A549 (cell line): ENCODE measurements at places on chromosomes 11 and 22. TPM values are rescaled to one million over a fixed set of nuclear protein-coding genes. Genes with fewer than 3 reads are reported as not detected.

DNA sequence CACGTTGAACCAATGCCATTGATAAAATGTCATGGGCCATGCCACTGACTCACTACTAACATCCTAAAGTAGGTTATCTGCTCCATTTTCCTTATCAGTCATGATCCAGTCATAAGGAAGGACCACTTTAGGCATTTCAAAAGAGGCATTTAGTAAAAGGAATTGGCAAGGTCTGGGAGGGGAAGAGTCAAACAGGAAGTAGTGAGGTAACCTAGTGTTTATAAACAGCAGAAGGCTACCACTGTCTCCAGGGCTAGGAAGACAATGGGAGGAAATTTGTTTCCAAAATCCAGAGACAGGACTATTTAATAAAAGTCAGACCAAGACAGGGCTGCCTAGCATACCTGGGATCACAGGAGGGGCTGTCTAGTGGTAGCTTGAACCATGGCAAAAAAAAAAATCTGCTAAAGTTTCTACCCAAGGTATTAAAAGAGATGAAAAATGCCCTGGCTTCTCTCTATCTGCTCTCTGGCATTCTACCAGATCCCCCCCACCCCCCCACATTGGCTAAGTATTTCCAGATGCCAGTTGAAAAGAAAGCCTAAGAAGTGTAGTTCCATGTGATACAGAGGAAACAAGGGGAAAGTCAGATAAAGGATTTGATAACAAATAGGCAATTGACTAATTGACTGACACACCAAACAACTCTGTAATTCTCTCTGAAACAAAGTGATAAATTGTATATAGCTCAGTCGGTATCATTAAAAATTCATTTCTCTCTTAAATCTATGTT is 50.4 kb upstream of the C11orf87 start:
- no peak for DNase-seq

- no peak for DNase-seq
Observed at GRCh38 chr11:17812865-17813187, 78.2 kb downstream of the KCNC1 start.

DNA sequence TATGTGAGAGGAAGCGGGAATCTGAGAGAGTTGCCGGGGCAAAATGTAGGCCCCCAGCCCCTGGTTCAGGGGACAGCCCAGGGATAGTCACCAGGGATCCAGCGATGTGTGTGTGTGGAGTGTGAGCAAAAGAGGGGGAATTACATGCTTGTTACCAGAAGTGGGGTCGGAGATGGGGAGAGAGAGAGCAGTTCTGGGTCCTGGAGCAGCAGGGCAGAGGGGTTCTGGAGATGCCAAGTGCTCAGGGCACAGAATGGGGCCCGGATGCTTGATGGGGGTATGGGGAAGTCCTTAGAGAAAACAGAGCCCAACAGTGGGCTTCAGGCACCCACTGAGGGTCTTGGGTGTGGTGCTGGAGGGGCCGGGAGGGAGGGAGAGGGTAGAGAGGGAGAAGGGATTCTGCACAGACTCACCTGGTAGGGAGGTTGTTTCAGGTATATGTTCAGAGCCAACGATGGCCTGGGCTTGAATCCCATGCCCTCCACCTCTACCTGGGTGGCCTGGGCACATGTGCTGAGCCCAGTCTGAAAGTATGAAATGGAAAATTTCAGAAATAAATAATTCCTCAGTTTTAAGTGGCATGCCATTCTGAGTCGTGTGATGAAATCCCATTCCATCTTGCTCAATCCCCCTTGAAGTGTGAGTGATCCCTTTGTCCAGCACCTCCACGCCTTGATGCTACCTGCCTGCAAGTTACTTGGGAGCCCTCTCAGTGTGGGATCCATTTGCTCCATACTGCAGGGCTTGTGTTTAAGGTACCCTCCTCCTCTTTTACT is 12.4 kb downstream of the SMIM38 start:
- DNase-seq = no peak

DNA sequence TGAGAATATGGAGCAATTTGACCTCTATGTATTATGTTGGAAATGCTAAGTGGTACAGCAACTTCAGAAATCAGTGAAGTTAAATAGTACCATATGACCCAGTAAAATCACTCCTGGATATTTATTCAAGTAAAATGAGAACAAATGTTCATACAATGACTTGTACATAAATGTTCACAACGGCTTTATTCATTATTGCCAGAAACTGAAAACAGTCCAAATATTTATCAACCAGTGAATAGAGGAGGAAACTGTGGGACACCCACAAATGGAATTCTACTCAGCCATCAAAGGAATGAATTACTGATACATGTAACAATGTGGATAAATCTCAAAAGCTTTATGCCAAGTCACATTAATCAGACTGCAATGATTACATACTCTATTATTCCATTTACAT is 416.3 kb downstream of the AASDHPPT start:
- no peak for DNase-seq

HOATZ gene
- polyA plus RNA-seq = not detected in 3 replicates
